ENCODE measurements at places on chromosomes 12 and 14.

DNA sequence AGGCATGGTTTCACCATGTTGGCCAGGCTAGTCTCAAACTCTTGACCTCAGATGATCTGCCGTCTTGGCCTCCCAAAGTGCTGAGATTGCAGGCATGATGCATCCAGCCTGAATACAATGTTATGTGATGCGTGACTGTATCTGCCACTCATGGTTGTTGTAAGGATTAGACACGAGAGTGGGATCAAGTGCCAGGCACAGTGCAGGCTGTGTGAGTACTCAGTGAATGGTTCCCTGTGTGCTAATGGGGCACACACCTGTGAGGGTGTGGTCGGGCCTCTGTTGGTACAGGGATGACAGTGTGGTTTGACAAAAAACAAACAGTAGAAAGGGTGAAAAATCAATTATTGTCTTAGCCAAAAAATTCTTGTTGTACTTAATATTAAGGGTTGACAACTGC is 61.8 kb downstream of the TECPR2 start:
- no peak for DNase-seq

GRCh38 chr14:27721760-27722159 is 1044.8 kb upstream of the FOXG1 start:
- no peak for DNase-seq

GRCh38 chr14:38290601-38291188 is 34.8 kb upstream of the CLEC14A start:
- peak; percentile 97 for DNase-seq

GRCh38 chr14:77979666-77980351 is 179.9 kb downstream of the ADCK1 start:
- peak; percentile 51 for DNase-seq

DNA sequence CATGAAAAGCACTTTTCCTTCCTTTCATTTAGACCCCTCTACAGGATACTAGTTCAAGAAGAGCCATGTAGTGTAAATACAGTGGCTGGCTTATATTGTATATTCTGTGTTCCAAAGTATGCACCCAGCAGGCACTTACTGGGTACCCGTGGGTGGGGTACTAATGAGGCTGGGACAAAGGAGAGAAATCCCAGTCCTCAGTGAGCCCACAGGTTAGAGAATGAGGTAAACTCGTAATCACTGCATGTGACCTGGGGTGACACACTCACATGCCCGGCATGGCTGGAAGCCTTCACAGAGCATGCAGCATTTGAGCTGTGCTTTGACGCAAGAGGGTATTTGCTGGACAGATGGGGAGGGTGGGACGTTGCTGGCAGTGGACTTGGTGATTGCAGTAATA is 17.1 kb downstream of the SLC24A4 start:
- DNase-seq, result no peak

DNA sequence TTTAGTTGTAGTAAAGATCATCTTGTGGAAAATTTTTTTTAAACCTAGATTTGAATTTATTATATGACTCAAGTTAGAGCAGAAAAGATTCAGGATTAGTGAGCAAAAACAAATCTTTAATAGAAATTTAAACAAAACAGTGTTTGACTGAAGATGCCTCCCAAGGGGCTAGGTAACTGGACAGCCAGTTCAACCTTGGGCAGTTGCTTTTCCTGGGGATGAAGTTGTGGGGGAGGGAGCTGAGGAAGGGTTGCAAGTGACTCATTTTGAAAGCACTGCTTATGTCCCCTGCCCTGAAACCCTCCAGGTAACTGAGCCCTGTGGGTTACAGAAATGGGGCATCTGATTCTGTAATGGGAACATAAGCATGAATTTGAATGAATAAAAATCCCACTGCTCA is 13.1 kb downstream of the CFAP54 start:
- no peak for DNase-seq

Data from astrocyte (in vitro differentiated cells and primary cell).